ENCODE measurements at places on chromosomes 7 and 10.

DNA sequence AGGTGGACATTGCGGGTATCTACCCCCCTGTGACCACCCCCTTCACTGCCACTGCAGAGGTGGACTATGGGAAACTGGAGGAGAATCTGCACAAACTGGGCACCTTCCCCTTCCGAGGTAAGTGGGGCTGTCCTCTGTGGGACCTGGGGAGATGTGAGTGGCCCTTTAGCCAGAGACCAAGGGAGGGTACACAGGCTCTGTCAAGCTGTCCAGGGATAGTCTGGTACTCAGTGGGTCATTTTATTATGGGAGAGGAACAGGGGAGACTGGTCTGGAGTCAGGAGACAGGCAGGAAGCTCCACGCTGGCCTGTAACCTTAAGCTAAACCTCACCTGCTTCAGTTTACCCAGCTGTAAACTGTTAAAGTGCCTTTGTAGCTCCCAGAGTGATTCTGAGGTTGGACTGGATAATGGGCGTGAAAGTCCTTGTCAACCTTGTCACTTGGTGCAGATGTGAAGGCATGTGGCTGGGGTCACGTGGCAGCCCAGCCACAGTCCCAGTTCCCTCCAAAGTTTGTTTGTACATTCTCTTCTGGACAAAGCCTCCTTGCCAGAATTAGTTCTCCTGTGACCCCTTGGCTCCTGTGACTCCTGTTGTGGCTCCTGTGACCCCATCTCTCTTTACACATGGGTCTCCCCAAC lies 729 bp downstream of the HOGA1 start:
- no peak for DNase-seq

DNA sequence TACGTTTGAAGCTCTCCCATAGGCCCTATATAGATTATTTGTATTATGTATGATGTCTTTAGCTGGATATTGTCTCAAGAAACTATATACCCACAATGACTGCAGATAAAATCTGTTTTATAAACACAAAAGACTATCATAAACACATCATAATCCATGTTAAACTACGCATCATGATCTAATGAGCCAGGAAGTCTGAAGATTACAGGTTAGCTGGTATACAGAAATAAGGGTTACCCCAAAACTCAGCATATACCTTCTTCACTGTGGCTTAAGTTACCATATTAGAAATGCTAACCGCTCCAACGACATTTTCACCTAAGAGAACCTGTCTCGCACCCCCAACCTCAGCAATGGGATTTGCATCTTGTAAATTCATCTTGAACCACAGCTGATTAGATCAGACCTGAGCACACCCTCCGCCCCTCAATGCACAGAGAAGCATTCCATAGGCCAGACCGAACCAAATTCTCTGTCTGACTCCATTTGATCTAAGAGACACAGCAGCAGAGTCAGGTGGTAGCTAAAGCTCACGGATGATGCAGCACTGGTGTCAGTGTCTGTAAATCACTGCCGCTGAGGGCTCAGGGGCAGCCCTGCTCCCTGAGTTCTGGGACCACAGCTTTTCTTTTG lies 124.9 kb downstream of the NPY start:
- no peak for DNase-seq

DNA sequence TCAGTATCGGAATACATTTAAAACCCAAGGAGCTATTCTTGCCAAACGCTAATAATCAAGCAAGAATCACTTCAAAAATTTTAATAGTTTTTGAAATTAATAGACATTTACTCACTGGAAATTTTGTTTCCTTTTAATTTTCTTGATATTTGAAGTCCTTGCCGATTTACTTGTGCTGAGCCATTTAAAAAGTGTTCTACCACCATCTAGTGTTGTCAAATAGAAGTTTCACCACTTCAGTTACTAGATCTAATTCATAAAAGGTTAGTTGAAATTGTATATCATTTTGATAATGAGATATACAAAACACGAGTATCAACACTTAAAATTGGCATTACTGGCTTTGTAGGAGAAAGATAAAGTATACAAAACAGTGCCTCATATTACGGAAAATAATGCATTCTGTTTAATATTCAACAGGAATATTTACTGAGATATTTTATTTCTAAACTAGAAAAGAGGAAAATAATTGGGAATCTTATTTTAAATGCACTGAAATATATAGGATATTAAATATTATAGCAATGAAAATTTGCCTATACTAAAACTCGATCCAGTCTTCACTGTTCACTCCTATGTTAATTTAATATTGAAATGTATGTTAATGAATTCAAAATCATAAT lies 664.8 kb upstream of the SEMA3D start:
- DNase-seq, result no peak

DNA sequence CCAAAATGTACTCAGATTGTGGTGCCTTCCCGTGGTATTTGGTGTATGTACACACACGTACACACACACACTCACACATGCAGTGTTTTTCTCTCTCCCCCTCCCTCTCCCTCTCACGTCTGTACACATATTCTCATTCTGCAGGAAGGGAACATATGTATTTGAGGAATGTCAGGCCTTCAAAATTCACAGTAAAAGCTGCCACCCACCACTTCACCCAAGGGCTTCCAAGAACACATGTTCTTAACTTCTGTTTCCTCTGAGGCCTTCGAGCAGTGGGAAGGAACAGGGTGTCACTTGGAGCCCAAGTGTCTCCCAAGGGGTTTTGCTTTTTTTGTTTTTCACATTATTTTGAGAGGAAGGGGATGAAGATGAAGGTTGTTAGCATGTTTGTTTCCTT lies 198.9 kb downstream of the TCF7L2 start:
- no peak for DNase-seq

DNA sequence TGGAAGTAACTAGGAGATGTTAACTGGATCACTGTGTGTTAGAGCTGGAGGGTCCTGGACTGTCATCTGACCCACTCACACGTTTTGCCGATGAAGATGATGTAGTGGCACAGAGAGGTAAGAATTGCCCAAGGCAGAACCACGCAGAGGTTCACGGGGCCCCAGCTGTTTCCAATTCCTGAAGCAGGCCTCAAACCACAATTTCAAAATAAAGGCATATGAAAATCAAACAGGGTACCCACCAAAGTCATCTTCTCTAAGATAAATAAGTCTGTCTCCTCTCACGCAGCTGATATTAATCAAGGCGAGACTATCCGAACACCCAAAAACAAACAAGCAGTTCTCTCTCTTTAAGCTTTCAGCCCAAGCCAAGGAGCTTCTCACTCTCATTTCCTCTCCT lies 113.3 kb upstream of the JCAD start:
- no peak for DNase-seq

GRCh38 chr10:130882906-130883305 lies 428.6 kb downstream of the TCERG1L start:
- no peak for DNase-seq

DNA sequence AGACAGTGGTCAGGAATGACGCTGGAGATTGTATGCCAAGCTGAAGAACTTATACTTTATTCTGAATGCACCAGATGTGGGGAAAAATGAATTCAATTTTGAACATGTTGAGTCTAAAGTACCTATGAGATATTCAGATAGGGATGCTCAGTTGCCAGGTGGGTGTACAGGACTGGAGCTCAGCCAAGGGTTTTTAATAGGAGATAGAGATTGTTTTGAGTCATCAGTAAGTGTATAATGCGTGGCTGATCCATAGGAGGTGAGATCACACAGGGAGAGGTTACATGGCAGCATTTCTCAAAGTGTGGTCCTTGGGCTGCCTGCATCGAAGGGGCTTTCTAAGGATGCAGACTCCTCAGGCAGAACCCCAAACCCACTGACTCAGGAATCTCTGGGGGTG lies 6.8 kb upstream of the HIPK2 start:
- DNase-seq, result no peak

- DNase-seq, result no peak
Measured at GRCh38 chr7:151279868-151280267, 31.4 kb upstream of the SMARCD3 start.

DNA sequence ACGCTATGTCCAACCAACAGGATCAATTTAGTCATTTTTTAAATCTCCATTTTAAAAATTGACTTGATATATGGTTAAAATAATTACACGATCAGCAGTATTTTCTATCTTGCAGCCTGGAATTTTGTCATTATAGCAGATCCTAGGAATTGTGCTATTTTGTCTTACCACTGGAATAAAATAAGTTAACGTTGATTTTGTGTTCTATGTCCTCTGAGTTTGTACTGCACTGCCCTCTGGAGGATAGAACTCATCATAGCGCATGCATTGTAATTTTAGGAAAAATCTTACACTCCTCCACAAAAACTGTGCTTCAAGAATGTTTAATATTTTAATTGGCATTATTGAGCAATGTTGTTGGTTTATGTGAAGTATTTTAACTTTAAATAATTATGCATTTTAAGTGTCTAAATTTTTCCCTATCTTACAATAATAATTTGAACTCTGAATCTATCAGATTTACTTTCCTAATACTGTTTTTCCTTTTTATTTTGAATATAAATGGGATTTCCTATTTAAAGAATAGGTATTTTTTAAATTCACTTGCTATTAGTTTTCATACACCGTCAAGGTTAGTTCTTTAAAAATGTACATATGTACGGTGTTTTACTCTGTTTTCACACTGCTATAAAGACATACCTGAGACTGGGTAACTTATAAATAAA lies 220.1 kb downstream of the PPP1R3A start:
- DNase-seq, result no peak
